Left forelimb (tissue), 1 donor: ENCODE measurements at places on chromosomes 2 and 18.

DNA sequence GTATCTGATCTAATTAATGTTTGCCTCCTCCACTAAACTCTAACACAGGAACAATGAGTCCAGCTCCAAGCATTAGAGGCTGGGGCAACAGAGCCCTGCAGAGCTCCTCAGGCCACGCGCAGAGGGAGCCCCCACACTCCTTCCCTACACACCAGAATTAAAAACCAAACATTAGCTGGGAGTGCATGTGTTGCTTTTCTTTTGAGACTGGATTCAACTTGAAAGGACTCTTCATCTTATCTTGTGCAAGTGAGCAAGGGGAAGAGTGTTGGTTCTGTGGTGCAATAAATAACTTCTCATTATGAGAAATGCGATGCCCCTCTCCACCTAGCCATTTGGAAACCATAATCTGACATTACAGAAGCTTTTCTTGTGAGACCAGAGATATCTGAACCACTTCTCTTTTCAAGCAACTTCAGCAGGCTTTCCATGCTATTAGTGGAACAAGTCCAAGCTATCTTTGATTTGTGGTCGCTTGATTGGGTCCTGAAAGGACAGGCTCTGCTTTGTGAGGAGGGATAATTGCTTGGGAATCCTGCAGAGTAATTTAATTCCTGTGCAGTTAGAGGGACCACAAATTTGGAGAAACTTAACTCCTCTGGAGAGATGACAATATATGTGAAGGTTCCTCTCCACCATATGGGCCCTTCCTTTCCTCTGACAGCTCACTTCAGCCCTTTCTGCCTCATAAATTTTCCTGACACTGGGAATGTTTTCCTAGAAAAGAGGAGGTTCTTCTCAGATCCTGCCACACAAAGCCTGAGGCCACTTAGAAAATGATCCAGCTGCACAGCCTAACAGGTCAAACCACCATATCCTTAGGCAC is 112.5 kb downstream of the ATL2 start:
- no peak for DNase-seq

GRCh38 chr2:172328103-172328841 is 99.1 kb upstream of the ITGA6 start:
- no peak for DNase-seq

DNA sequence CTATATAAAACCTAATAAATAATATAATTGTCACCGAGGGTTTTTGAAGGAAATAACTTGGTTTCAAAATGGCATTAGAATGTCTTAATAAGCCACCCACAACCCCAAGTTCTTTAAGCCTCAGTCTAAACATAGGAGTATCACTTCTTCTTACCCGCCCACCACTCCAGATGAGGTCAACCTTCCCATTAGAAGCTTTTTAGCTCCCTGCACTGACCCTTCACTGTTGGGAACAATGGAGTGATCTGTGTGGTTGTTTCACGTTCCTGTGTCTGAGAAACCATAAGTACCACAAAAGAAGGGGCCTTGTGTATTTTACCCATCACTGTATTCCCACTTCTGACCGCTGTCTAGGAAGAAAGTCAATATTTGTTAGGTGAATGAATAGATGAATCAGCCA is 326.3 kb upstream of the ZNF521 start:
- no peak for DNase-seq

DNA sequence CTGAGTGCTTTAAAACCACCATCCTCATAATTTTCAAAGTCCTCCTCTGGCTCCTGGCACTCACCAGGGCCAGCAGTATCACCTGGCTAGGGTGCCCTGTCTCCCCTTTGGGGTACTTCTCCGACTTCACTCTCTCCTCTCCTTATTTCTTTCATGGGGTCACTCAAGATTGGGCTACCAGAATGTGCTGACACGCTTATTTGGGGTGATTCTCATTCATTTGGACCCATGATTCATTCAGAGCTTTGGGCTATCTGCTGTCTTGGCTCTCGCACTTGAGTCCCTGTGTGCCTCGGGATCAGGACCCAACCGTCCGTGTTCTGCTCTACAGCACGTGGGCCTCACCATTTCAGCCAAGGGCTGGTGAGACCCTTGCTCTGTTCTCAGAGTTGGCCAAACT is 70.1 kb upstream of the NEDD4L start:
- DNase-seq = no peak

DNA sequence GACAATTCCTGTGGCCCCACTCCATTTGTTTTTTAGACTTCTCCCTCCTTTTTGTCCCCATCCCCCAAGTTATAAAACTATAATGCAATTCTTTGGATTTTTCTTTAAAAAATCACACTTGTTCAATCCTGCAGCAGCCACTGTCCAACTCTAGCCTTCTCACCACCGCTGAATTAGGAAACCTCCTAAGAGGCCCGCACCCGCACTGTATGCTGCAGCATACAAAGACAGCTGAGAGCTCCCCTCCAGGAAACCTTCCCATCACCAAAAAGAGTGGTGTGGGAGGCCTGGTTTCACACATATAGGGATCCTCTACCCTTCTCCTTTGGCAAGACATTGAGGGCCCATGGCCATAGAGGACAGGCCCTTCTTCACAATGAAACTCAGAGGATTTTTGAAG is 2.9 kb downstream of the PCGF1 start:
- no peak for DNase-seq

GRCh38 chr2:212926940-212927339 is 224.5 kb downstream of the IKZF2 start:
- DNase-seq = no peak

DNA sequence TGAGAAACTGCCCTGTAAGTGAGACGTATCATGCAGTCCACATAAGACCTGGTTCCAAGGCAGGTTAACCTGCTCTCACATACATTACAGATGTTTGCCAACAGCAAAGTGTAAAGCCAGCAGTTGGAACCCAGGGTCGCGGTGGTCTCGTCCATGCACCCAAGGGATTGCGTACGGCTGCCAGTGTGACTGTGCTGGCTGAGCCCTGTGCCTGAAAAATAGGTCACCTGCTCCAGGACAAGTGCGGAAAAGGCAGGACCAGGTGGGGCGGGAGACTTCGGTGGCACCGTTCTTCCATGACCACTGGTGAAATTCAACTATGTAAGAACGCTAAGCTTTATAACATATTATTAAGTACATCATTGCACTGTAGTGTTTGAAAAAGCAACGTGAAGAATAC is 110.5 kb downstream of the MBP start:
- DNase-seq = no peak

DNA sequence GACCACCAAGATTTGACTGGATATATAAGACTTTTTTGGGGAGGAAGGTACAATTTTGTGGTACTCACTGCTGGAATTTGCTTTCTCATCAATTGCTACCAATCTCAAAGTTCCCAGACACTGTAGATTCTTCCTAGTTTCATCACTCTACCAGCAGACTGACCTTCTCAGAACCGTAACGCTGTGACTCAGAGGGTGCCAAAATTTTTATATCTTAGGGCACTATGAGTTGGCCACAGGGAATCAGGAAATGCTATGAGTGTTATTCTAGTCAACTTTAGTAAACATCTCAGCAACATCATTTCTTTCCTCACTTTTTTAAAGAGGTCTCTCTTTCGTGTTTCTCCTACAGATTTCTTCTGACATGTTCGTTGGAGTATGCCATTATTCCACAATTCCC is 499.0 kb downstream of the TMX3 start:
- no peak for DNase-seq

DNA sequence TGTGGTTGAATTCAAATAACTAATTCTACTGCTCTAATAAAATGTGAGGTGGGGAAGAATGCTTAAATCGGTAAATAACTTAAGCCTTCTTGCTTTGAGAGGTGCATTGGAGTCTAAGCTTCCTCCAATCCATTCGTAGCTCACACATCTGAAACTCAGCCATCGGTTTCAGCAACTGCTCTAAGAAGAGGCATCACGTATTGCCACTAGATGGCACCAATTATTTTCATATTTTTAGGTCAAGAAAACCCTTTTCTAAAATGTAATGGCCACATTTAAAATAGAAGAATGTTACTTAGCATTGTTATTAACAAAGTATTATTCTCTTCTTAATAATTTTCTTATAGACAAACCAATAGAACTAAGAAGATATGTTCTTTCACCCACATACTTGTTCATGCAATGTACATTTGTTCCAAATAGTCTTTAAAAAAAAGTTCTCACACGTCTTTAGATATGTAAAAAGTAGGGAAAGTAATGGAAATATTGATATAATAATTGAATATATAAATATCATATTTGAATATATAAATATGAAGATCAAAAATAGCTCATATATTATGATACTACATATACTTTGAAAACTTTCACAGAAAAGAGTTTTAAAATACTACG is 229.8 kb downstream of the CCDC178 start:
- DNase-seq = no peak

DNA sequence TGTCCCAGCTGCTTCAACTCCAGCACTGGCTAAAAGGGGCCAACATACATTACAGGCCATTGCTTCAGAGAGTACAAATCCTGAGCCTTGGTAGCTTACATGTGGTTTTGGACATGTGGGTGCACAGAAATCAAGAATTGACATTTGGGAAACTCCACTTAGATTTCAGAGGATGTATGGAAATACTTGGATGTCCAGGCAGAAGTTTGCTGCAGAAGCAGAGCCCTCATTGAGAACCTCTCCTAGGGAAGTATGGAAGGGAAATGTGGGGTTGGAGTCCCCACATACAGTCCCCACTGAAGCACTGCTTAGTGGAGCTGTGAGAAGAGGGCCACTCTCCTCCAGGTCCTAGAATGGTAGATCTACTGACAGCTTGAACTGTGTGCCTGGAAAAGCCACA is 218.0 kb upstream of the CWC22 start:
- no peak for DNase-seq

- no peak for DNase-seq
Observed at GRCh38 chr18:34493566-34494358, 216.3 kb upstream of the DTNA start.

GRCh38 chr2:185695711-185696235 is 42.8 kb upstream of the FSIP2 start:
- no peak for DNase-seq

DNA sequence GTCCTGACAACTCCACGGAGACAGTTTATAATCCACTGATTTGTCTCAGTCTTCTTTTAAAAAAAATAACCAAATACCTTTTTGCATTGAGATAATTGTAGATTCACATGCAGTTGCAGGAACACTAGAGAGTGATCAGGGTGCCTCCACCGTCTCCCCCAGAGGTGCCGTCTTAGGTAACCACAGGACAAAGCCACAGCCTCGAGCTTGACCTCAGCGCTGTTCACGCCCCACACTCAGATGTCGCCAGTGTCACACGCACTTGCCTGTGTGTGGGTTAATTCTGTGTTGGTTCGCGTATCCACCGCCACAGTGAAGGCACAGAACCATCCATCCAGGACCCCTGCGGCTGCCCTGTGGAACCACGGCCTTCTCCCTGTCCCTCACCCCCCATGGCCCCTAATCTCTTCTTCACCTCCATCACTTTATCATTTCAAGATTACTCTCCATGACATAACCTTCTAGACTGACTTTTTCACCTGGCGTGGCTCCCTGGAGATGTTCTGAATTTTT is 295.0 kb upstream of the HDAC4 start:
- DNase-seq = no peak
